ENCODE measurements at places on chromosomes 3 and 15. TPM values are rescaled to one million over a fixed set of nuclear protein-coding genes. Genes with fewer than 3 reads are reported as not detected.

DNA sequence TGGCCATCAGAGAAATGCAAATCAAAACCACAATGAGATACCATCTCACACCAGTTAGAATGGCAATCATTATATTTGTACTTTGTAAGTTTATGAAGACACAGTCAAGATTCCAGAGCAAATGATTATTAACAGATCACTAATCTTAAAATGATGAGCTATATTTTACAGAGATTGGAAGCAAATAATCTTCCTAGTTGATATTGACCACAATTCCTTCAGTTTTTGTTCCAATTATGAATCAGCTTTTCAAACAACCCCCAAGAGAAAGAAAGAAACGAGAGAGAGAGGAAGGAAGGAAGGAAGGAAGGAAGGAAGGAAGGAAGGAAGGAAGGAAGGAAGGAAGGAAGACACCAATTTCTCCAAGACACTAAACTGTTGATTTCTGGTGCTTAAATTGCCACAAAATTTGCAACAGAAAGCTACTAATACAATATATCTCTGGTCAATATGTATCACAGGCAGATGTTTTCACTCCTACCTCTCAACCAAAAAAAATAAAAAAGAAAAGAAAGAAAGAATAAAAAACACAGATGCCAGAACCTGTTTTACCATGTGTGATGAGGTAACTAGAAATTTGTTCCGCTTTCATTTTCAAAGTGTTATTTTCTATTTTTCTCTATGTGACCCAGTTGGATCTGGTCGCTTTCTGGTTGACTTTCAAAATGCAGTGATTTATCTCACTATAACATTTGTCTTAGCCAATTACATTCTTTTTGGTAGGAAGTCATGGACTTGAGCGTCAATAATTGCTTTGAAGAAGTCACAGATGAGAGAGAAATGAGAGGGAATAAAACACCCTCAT, 1609.6 kb downstream of the SI start:
- DNase-seq, result no peak

DNA sequence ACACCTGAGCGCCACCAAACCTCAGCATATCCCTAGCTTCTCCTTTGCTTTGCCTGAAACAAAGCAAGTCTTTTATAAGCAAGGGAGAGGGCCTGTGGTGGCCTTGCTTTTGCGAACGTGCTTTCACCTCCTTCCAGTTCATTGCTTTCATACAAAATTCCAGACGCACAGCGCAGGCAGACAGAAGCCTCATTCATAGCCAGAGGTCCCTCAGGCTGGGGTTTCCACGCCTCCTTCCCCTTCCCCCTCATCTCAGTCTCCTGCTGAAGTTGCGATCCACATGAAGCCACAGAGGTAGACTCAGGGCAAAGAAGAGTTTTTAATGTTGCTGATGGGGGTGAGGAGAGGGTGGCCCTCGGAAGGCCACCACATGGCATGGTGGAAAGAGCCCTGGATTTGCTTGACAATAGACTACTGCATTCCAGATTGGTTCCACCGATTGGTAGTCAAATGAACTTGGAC, 59.4 kb upstream of the FLNB start:
- DNase-seq, result no peak

DNA sequence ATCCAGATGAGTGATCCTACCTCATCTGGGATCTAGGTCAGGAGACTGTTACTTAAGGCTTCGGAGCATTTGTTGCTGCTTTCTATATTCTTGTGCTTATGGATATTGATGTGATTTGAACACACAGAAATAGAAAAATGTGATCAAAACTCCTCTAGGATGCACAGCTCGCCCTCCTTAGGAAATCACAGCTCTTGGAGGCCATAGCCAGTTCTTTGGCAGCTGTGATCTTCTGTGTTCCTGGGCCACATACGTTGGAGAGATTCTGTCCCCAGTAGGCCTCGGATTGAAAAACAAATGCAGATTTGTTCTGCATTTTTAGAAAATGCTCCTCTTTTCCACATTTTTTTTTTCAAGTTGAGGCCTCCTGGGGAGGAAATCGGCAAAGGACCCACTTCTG, 437.4 kb upstream of the THBS1 start:
- no peak for DNase-seq

GRCh38 chr15:69011641-69012040, 2.9 kb upstream of the NOX5 start:
- no peak for DNase-seq

GRCh38 chr3:159455741-159456181, 532.9 kb upstream of the IL12A start:
- DNase-seq, result no peak

- no peak for DNase-seq
Observed at GRCh38 chr15:49024840-49025239, 21.4 kb downstream of the SECISBP2L start.

DNA sequence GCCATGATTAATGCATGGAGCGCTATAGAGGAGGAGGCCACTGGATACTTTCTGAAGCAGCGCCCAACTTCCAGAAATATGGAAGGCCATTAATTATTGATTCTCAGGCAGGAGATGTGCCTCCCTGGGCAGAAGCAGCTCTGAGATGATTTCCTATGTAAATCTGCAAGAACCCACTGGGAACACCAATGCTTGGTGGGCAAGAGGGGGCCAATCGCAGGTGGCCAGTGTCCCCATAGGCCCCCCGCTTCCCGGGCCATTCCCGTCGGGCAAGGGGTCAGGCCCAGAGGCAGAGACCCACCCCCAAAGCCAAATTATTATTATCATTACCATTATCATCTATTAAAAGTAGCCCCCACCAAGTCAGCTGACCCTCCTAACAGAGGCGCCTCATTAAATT, 288.0 kb upstream of the TLE3 start:
- DNase-seq, result no peak

DNA sequence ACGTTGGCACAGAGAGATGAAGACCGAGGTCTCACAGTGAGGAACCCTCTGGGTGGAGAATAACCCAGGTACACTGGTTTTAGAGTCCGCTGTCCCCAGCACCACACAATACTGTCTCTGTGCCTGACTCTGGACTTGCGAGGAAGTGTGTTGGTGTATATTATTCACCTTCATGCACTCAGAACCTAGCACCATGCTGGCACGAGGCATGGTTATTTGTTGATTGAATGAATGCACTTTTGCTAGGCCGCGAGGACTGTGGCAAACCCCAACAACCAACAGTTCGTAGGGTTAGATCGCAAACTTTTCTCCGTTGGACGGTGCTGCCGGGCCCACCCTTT, 484 bp upstream of the C3orf52 start:
- no peak for DNase-seq

GRCh38 chr3:30747771-30748281, 141.4 kb downstream of the TGFBR2 start:
- no peak for DNase-seq

- DNase-seq, result no peak
Observed at GRCh38 chr3:119891944-119892721, 110.2 kb downstream of the NR1I2 start.

GRCh38 chr15:89812011-89812846, 2.4 kb downstream of the ANPEP start:
- DNase-seq, result peak; percentile 53

DNA sequence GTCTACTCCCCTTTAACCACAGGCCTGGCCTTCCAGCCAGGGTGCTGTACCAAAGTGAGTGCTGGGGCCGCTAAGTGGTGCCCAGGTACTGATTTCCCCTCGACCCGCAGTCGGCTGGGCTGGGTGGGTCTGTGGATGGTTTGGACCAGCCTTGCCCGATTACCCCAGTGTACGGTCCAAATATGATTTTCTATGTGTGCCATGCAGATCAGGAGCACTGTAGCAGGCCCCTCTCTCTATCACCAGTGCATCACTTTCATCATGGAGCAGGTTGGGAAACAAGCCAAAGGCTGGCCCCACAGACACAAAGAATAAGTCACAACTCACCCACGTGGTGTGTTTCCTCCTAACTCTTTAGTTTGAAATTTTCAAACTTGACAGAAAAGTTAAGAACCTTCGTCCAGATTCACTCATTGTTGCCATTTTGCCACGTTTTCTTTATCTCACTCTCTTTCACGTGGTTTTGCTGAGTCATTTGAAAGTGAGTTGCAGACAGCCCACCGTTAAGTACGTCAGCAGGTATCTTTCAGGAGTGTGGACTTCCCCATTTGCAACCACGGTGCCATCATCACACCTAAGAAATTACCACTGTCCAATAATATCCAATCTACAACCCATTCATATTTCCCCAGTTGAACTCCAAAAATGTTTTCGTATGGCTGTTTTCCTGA, 37.0 kb downstream of the ZNF710 start:
- peak; percentile 25 for DNase-seq

DNA sequence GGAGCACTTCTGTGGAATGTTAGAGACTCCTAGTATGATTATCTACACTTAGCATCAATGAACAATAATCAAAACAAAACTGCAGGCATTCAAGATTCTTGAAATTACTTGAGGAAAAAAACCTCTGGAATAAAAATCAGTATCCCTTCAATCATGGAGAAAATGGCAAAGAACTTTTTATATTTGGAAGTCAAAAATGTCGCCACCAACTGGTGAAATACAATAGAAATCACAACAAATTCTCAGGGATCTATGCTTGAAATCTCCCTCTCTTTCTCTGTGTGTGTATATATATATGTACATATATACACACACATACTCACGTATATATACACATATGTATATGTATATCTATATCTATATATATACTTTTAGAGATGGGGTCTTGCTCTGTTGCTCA, 378.9 kb upstream of the ALCAM start:
- DNase-seq, result no peak

DNA sequence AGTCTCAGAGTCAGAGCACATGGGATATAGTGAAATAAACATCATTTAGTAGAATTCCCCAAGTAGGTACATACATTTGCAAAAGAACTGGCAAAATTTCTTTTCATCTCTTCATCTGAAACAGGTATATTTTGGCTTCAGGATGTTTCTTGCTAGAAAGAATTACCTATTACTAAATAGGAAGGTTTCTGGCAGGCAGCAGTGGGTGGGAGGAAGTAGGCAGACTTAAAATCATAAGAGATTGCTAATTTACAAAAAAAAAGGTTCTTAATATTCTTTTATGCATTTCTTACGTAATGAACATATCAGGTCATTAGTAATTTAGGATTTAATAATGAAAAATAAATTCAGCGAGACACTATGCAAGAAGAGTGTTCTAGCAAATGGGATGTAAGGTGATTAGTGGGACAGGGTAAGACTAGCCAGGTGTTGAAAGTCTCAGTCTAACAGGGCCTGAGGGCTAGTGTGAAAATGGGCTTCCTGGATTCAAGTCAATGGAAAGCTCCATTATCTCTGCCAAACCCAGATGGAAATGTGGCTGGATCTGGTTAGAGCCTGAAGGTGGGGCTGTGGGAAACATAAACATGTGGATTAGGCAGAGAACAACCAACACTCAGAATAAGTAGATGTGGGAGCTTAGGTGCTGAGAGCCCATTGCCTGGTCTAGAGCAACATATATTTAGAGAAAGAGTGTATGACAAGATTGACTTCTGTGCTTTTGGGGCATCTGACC, 127.4 kb upstream of the FEZF2 start:
- DNase-seq, result no peak

DNA sequence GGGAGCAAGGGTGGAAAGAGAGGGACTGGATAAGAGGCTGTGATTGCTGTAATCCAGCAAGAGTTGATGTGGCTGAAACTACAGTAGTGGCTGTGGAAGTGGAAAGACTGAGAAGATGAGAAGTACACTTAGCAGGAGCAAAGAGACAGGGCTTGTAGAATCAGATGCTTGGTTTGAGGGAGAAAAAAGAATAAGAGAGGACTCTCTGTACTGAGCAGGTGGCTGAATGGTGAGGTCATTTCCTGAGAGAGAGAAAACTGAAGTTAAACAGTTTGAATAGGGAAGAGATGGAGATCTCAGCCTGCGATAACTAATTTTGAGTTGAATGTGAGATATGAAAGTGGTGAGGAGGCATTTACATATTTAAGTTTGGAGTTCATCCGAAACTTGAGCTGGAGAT, 95.8 kb upstream of the SLC25A36 start:
- no peak for DNase-seq

The PPP1R2 gene
- total RNA-seq, result 41.1 TPM

The ARHGAP31 gene
- total RNA-seq, result 12.1 TPM

The BUB1B gene
- 10.4 TPM for total RNA-seq

The CCDC33 gene
- total RNA-seq, result not detected

The RBPMS2 gene
- total RNA-seq, result 1.0 TPM

The ACP3 gene
- total RNA-seq, result 32.6 TPM
